ENCODE measurements at places on chromosomes 1 and 21.

GRCh38 chr1:93710499-93711453 is 29.1 kb upstream of the BCAR3 start:
- no peak for DNase-seq

- no peak for DNase-seq
Measured at GRCh38 chr1:156376958-156377919, 8.2 kb downstream of the RHBG start.

GRCh38 chr1:58620259-58620658 is 43.2 kb upstream of the TACSTD2 start:
- DNase-seq, result no peak

DNA sequence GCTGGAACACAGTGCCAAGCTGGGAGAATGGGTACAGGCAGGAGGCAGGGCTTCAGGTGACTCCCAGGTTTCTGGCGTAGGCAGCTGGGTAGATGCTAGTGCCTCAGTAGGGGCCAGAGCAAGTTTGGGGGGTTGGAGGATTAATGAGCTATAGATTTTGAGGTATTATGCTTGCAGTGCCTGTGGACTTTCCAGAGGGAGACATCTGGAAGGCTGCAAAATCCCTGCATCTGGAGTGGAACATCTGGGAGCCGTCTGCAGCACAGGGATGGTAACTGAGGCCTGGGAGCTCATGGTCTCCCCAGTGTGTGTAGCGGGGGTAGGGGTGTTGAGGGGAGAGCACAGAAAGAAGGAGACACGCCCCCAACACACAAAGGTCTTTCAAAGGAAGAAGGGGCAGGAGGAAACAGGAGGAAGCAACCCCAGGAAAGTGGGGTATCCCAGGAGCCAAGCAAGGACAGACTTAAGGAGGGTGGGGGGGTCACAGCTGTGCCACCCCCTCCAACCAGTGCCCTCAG is 2.2 kb upstream of the PDZK1IP1 start:
- DNase-seq, result no peak

- DNase-seq, result no peak
Measured at GRCh38 chr1:53678938-53679825, 59.8 kb downstream of the GLIS1 start.

DNA sequence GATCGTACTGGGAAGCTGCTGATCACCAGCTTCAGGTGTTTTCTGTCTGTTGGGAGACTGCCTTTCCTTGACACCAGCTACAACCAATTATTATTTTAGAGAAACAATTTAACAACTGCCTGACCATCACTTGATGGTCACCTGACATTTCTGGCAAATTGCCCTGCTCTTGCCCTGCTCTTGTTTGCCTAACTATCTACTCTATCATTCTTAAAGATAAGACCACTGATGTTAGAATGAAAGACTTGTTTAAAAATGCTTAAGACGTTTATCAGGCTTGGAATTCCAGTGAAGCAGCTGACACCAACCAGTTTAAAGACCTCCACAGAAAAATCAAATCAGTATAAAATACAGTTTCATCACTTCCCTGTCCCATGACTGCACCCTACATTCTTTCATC is 423.3 kb upstream of the CAMK1G start:
- no peak for DNase-seq

Measured in activated CD4-positive, alpha-beta T cell treated with anti-CD3 and anti-CD28 coated beads for 36 hours (primary cell).